Mucosa of descending colon (tissue), 3 donors: ENCODE measurements at places on chromosomes 5 and 9. TPM values are rescaled to one million over a fixed set of nuclear protein-coding genes. Genes with fewer than 3 reads are reported as not detected.

DNA sequence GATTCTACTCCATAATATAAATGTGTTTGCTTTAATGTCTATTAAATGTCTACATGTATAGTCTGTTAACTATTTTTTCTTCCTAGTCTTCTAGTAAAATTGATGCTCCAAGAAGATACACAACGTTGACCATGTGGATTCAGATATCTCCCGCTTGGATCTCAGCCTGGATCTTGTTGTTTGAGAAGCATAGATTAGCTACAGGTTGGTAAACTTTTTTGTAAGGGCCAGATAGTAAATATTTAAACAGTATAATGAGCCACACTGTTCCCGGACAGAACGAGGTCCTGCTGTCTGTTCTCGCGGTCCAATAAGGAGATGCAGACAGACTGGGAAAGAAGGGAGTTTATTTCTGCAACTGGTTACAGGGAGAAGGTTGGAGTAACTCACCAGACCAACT lies 86.2 kb upstream of the IL12B start:
- DNase-seq, result no peak

GRCh38 chr5:179306191-179307012 lies 38.9 kb downstream of the ADAMTS2 start:
- DNase-seq, result no peak

DNA sequence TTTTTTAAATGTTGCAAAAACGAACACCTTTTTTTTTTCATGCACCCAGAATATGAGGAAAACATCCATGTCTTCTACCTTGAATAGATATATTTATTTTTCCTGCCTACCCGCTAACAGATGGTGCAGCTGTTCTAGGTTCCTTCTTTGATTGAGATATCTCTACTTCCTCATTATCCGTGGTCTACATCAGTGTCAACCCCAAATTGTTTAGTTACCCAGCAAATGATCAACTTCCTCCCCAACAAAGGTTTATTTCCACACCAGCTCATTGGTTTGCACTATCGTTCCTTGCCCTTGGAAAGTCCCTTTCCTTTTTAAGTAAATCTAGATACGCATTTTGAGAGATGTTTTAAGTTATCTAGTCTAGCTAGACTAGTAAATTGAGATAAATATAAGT lies 166.4 kb downstream of the PRR16 start:
- DNase-seq, result no peak

The EXD3 gene
- 39.4 TPM for total RNA-seq

The ACOT12 gene
- not detected for total RNA-seq

The MOB3B gene
- 57.5 TPM for total RNA-seq
